Glutamatergic neuron (in vitro differentiated cells): ENCODE measurements at places on chromosomes 2 and 18.

- DNase-seq: no peak
These were observed 61.2 kb downstream of the NGEF start for GRCh38 chr2:232951891-232952290.

DNA sequence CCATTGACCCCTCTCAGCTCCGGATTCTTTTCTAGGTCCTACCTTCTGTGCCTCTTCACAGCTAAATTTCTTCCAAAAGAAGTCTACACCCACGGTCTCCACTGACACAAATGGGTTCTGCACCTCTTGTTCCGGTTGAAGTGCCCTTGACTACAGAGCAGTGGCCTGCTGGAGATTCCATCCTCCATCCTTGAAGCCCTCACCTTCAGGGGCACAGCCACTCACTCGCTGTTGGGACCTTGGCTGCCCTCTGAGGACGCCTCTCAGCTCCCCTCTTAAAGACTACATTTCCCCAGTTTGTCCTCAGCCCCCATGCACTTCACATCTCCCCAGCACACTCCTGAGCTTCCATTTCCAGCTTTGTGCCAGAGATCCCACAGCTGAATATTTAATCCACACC, 226.3 kb downstream of the ATAD2B start:
- no peak for DNase-seq

DNA sequence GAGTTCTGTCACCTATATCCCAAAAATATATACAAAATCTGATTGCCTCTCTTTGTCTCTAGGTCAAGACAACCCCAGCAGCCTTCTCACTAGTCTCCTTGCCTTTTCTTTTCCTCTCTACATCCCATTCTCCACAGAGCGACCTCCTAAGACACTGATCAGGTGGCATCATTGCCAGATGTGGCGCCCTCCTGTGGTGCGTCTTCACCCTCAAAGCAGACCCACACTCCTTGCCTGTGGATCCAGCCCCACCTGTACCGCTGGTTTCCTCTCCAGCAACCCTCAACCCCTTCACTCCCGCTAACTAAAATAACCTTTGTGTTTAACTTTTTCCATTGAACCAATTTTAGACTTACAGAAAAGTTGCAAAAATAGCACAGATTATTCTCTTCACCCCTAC, 273.3 kb downstream of the GLI2 start:
- peak; percentile 47 for DNase-seq

DNA sequence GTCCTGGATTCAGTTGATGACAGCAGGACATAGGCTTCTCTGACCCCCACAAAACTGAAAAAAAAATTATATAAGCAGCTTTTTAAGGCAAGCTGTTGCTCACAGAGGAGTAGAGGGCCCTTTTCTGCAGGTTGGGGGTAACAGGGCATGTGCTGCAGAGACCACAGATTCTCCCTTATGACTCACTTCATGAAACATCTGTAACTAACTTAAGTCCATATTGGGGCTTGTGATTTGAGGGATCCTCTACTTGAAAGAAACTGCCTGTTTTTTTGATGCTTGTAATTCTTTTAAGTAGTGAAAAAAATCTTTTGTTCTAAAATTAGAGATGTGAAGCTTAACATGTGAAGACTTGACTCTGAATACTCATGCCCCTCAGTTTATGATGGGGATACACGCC, 33.4 kb downstream of the XRCC5 start:
- DNase-seq: no peak

DNA sequence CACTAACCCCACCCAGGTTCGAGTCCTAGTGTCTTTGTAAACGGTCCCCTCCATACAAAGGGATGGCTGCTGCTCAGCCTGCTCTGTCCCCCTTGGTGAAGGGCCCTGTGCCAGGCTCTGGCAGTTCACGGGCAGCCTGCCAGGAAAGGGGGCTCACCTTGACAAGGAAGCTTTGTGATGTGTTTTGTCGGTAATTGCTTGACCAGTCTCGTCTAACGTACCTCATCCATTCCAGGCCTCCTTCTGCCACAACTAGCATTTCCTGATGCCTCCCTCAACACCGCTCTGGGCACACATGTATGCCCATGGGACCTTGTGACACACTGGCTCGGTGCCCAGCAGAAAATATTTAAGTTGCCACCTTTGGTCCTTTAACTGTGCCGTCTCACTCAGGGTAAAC, 171.9 kb downstream of the KLHL29 start:
- DNase-seq: no peak
